ENCODE measurements at places on chromosomes 12 and 14.

- no peak for DNase-seq
These were observed 19.4 kb downstream of the GNS start for GRCh38 chr12:64739778-64740177.

DNA sequence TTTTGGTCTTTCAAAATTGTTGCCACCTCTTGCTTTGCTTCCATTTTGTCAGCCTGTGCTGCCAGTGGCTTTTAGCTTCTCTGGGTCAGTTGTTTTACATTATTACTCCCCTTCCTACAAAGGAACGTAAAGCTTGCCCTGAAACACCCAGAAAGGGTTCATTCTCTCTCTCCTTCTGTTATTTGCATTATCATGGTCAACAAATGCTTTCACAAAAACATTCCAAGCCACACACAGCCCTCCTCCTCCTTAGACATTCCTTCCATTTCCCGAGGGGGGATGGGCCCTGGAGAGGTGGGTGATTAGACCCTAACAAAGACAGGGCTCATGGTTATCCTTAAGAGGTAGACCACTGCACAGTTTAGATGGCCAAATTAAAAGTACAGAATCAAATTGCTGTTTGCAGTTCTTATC, 60.4 kb upstream of the SINHCAF start:
- DNase-seq: no peak

DNA sequence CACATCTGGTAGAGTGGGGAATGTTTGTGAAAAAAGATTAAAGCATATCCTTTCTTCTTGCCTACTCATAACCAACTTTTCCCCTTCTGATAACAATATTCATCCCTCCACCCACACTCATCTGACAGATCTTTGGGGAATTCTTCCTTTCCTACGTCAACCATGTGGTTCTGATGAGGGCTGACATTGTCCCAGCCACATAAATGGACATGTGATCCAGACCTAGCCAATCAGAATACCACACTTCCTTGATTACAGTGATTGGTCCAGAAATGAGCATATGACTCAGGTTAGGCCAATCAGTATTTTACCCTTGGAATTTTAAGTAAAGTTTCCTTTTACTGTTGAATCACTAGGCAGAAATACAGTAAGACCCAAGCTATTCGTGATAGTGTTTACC, 58.9 kb downstream of the GPR65 start:
- no peak for DNase-seq

GRCh38 chr14:21264025-21264801, 5.0 kb downstream of the HNRNPC start:
- no peak for DNase-seq

DNA sequence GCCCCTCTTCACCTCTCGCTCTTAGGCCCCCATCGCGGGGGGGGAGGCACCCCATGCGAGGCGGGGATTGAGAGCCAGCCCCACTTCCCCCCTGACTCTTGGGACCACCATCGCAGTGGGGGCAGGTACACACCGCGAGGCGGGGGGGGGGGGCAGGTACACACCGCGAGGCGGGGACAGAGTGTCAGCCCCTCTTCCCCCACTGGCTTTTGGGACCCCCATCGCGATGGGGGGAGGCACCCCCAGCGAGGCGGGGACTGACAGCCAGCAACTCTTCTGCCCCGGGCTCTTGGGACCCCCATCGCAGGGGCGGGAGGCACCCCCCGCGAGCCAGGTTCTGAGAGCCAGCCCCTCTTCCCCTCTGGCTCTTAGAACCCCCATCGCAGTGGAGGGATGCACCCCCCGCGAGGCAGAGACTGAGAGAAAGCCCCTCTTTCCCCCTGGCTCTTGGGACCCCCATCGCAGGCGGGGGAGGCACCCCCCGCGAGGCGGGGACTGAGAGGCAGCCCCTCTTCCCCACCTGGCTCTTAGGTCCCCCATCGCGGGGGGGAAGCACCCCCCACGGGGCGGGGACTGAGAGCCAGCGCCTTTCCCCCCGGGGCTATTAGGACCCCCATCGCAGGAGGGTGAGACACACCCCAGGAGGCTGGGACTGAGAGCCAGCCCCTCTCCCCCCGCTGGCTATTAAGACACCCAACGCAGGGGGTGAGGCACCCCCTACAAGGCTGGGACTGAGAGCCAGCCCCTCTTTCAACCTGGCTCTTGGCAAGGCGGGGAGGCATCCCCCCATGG, 196.5 kb upstream of the PZP start:
- DNase-seq: no peak

DNA sequence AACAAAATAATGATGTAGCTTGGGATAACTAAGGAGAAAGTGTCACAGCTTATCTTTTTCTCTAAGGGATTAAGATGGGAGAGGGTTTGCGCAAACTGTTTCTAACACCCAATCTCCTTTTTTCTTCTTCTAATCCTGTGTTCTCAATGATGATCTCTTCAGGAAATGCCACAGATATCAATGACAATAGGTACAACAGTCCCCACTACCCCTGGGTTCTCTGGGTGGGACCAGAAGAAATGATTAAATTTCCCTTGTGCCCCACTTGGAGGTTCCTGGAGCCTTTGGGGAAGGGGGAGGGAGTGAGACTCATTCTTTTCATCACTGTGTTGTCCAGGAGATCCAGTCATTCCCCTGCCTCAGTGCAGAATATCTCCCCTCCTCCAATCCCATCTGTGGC, 8.6 kb upstream of the PIP4K2C start:
- no peak for DNase-seq

DNA sequence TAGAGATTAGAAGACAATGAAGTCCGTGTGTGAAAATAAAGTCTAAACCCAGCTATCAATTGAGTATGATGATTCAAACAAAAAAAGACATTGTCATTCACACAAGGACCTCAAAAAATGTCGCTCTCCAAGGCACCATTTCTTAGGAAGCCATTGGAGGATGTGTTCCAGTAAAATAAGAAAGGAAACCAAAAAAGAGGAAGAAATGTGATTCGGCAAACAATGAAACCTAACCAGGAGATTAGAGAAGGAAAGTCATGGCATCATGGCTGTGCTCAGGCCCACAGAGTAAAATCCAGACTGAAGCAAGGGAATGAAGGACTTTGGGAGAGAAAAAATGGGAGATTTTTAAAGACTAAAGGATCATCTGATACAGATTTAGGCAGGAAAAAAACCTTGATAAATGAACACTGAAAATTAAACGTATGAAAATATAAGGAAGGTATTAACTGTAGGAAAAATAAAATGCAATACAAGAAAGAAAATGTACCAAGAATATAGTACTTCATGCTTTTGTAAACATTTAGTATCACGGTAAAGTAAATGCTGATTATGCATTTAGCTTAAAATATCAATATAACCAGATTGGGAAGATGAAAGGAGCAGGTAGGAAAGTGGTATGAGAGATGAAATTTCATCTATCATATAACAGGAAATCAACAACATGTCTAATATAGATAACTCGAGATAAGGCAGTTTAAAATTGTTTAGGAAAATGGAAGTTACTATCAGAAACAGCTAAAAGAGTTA, 38.2 kb upstream of the MTHFD1 start:
- no peak for DNase-seq

- DNase-seq: no peak
These were observed 44.3 kb downstream of the ATP23 start for GRCh38 chr12:57985685-57986084.

GRCh38 chr12:17142856-17143255, 536.9 kb upstream of the LMO3 start:
- DNase-seq: no peak

GRCh38 chr12:71938728-71939385, at the start of gene TPH2:
Gene TPH2 (plus strand): TSS chr12:71938845. CDS start chr12:71938987, 142 bp downstream.
- peak; percentile 20 for DNase-seq

DNA sequence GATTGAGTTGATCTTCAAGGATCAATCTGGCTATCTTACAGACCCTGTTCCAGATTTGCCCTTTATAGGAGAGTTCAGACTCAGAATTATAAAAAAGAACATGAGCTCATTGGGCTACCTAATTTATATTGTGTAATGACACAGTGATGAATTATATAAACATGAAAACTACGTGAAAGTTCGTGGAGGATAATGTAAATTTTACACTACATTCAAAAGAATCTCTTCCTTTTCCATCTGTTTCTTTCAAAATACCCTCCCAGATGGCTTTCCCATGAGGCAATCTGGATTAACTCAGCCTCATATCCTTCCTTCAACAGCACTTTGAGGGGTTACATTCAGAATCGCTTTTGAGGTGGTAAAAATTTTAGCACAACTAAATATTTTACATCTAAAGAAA, 129.3 kb downstream of the HMGA2 start:
- DNase-seq: no peak

DNA sequence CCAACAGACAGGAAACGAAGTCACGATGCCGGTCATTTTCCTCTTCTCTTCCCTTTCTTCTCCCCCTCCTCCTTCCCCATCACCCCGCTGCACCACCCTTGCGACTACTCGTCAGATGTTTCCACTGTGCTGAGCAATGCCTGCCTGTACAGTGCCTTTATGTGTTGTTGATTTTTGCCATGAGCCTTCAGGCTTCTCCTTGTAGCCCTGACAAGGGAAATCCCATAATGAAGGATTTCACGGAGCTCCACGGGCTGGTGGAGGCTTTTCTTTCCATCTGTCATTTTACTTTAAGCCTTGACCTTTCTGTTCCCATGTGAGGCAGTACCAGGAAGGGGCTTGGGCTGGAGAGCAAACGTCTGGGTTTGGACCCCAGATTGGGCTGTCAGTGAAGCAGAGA, 28.7 kb upstream of the CCND2 start:
- DNase-seq: no peak

DNA sequence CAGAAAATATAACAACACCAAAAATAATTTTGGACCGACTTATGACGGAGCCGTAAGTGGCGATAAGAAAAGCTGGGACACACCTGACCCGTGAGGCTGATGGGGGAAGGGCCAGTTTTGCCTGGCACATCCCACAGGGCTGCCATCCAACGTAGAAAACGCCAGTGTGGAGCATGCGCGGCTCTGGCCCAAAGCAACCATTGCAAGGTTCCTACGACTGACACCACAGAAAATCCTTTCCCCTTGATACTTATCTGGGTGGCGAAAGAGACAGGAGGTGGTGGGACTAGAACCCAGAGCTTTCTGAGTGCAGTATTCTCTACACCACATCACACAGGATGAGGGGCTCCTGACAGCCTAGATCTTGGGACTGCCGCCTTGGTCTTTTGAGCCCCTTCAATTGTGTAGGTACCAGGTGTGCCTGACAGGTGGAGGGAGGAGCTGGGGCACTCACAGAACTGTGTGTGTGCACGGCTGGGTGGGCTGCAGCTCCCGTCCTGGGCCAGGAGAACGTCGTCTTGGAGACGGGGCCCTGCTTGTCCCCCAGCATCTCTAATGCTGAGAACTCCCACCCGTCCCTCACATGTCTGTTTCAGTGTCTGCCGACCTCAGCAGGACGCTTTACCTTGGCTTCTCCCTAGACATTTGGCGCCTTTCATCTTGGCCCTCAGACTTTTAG, 17.4 kb upstream of the CACNA2D4 start:
- DNase-seq: peak; percentile 71

GRCh38 chr14:39488600-39488999, 56.4 kb upstream of the FBXO33 start:
- peak; percentile 42 for DNase-seq

DNA sequence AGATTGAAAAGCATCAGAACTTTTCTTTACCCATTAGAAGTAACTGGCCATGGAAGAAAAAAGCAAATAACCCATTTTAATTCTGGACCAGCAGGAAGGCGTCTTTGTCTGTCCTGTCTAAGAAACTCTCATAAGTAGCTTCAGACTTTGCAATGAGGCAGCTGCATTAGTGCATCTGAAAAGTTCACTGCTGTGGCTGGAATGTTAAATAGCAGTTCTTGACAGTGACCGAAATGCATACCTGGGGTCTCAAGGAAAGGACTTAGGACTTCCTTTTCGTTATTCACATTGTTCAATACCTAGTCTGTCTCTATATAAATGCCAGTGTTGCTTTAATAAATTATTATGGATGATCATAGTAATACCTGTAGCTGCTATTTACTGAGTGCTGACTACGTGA, 125.9 kb downstream of the ANO4 start:
- DNase-seq: no peak
